ENCODE measurements at places on chromosomes 6 and 20.

DNA sequence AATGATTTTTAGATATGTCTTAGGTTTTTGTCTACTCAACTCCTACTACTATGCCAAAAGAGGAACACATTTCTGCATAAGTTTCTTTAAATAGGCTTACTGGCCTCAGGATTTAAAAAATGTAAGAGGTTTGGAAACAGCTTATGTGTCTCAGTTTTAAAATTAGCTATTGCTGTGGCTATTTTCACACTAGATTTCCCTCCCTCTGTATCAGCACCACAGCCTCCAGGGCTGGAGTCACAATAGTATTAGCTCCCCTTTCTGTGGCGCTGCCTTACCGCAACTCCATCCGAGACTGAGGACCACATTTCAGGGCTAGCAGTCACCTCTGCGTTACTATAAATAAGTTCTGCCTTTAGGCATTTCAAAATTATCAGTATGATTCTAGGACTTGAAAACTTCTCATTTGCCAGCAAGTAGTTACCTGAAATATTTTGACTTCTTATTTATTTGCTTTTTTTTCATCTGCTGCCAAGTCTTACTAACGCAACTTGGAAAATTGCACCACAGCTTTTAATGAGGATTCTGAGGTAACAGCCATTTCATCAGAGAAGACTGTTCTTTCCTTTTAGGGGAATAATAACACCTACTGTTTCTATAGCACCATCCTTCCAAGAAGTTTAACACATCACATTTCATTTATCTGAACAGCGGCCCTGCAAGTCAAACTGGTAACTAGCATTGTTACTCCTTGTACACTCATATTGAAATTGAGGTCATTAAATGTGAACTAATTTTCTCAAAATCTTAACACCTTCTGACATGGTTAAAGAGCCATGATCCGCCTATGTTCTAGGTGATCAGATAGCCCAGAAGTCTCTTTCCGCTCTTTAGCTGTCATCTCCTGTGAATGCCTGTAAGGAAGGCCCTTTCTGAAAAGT, 105.9 kb downstream of the GJA10 start:
- DNase-seq: peak; percentile 34

DNA sequence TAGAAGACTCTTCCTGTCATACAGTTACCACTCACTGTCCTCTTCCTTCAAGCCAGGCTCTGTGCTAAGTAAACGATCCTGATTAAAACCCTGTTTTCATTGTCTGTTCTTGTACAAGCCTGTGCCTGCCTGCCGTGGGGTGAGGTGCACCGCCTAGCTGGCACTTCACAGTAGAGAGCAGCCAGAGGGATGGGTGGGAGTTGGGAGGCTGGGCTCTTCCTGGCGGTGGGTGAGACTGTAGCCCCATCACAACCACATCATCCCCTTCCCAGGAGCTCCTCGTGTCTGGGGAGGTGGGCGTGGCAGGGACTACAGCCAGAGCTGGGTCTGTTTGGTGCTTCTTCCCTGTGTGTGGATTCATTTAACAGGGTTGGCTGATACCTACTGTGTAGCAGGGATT, 382.0 kb downstream of the TAF4 start:
- peak; percentile 9 for DNase-seq

DNA sequence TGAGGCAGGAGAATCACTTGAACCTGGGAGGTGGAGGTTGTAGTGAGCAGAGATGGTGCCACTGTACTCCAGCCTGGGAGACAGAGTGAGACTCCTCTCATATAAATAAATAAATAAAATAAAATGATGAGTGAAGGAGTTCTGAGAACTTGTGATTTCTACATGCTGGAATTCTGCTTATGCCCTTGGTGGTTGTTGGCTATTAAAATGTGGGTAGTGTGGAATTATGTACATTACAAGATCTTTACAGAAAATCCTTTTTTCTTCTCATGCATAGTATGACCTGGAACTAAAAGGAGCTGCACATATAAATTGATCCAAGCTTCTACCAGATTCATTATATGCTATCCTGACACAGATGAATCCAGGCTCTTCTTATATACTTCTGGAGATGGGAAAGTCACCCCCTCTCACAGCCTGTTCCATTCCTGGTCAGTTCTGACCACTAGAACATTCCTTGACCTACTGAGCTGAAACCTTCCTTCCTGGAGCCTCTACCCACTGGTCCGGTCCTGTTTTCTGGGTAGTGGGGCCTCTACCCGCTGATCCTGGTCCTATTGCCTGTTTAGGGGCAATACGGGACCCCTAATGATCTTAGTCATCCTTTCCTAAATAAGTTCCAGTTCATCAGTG, 37.7 kb upstream of the TAF8 start:
- DNase-seq: no peak

GRCh38 chr6:43876602-43877001, 106.6 kb downstream of the VEGFA start:
- DNase-seq: no peak

- no peak for DNase-seq
Measured at GRCh38 chr6:21341910-21342309, 251.6 kb upstream of the SOX4 start.

DNA sequence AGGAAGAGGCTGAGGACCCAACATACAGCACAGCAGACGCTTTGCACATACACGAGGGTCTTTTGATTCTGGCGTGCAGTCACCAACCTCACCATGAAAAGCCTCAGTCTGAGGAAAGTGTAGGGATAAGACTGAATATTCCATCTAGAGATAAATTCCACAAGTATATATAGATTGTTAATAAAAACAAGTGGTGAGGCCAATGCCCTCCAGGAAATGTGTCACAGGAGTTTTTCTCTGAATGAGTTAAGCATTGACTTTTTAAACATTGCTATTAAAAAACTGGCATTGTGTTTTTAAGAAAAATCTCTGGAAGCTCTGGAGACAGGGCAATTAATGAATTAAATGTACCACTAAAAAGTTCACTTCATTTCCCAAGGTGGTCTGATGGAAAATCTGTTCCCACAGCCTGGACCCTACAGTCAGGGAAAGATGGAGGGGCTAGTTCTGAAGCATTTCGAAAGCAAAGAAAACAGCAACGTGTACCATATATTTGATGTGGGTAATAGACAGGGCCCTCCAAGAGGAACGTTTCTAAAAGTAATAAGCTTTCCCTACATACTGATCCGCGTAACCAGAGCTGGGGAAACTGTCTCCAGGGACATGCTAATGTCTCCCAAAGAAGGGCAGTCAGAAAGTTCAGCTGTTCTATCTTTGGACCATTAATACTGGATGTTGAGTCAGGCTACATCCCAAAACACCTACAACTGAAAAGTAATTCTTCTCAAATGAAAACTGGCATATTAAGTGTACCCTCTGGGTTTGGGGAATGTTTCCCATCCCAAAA, 301.1 kb downstream of the FOXC1 start:
- DNase-seq: peak; percentile 29

DNA sequence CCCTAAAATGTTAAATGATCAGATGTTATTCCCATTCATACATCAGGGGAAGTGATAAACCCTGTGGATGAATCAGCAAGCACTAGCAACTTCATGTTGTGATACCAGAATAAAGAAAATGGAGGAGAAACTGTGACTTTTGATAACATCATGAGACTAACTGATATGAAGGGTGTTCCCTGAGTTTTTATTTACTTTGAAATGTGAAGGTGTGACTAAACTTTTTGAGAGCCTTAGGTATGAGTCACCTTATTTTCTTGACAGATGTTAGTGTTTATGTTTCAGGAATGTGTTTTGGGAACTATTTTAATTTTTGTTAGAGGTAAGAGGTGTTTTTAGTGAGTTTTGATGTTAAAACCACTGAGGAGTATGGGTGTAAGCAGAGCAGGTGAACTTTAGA, 4.4 kb downstream of the PARD6B start:
- no peak for DNase-seq

- DNase-seq: peak; percentile 57
Measured at GRCh38 chr6:5025911-5026819, 22.3 kb upstream of the RPP40 start.

DNA sequence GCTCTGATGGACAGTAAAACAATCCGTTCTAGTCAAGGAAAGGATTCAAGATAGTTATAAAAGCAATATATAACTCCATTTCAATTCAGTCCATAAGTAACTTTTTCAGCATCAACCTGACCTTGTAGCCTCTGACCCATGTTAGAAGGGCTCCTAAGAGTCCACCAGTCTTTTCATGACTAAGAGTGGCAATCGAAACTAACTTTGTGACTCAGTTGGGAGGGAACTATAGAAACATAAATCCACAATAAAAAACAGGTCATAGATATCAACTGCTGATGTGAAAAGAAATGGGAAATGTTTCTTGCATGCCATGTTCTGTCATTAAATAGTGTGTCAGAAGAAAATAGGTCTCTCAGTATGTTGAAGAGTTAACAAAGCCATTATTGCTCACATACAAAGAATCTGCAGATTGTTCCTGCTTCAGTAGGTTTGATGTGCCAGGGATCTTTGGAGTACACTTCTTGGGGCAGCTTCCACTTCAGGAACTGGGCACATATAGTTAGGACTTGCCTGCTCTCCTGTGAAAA, 16.2 kb upstream of the RBL1 start:
- no peak for DNase-seq

DNA sequence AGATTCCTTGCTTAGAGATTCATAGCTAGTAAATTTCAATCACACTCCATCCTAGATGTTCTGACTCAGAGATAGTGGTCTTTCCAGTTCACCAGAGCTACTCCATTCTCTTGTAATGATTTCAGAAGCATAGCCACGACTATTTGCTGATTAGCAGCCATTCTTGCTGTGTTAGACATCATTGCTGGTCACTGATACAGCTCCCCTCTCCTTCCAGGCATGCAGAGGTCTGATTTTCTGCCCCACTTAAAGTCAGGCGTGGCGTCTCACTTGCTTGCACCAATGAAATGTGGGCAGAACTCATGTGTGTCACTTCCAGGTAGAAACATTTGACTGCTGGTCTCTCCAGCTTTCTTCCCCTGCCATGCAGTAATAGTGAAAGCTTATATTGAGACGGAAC, 168.9 kb upstream of the JARID2 start:
- DNase-seq: peak; percentile 20

DNA sequence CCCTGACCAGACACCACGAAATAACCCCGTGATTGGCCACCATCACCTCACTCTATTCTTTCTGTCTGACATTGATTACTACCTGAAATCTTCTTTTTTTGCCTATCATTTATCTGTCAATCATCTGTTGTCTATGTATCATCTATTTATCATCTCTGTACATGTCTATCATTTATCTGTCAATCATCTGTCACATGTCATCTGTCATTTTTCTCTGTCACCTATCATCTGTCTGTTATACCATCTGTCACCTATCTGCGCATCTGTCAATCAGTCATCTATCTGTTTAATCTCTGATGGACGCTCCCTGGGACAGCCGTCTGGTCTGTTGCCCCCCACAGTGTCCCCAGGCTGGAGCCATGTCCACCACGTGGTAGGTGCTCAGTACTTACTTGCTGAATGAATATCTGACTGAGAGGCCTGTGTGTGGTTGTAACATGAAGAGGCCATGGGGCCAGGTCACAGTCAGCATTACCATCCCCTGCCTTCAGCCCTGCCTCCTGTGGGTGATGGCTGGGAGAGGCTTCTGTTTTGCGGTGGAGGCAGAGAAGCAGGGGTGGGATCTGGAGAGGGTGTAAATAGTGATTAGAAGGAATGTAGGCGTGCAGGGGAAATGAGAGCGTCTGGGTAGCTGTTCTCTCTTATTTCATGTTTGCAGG, 302.7 kb downstream of the QKI start:
- no peak for DNase-seq

- DNase-seq: no peak
Measured at GRCh38 chr6:136783495-136784270, 8.6 kb downstream of the MAP3K5 start.

DNA sequence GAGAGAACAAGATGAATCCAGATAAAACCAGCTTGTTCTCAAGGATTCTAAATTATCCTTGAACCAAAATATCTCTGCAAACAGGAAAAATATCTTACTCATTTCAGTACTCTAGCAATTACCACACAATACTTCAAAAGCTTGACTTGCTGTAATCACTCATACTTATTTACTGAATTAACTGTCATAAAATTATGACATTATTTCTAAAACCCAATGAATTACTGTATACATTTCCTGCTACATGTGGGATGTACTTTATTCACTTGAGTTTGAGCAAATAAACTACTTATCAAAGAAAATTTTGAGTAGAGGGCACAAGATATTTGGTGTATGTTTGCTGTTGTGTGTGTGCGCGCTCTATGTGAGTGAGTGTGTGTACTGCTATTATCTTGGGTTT, 9.7 kb downstream of the EIF2S2 start:
- DNase-seq: no peak

DNA sequence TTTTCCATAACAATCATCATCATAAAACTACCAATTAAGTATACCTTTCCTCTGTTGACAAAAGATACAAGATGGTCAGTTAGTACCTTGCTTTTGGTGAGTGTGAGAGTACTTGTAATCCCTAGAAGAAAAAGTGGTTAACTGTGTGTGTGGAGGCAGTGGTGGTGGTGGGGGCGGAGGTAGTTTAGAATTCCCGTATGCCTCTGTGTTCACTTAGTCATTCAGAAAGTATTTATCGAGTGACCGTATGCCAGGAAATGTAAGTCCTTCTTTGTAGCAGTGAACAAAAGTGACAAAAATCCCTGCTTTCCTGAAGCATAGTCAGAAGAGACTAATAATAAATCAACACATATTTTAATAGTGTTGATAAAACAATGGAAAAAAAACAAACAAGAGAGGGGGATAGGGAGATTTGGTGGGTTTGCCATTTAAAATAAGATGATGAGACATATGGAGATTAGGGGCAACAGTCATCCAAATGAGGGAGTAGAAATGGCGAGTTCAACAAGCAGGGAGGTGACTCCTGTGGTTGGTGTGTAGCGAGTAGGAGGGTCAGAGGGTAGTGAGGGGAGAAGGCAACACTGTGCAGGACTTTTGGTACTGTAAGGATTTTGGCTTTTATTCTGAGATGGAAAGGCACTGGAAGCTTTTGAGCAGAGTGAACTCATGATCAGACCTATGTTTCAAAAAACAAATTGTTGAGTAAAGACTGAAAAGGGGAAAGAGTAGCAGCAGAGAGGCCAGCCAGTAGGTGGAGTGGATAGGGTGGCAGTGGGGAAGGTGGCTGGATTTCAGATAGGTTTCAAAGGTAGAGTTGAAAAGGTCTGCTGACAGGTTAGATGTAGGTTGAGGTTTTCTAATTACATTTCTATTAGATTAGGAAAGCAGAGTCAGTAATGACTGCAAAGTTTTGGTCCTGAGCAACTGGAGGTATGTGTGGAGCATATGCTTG, 40.3 kb upstream of the SIM1 start:
- peak; percentile 89 for DNase-seq

DNA sequence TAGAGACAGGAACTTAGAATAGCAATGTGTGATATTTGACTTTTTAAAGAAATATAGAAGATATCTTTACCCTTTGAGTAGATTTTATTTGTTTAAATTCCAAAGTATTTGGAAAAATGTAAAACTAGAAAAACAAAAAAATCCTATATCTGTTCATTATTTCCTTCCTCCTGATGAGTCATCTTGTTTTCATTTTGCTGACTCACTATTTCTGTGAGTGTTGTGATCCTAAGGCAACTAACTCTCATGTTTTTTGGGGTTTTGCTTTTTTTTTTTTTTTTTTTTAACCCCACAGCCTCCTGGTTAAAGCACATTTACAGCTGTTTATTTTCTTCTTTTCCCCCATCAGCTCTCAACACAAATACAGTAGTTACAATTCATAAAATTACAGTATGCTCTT, 37.8 kb upstream of the THEMIS start:
- DNase-seq: peak; percentile 76

GRCh38 chr6:2971420-2972218, at the start of gene SERPINB6:
SERPINB6 (minus strand) TSS chr6:2971567; CDS start chr6:2959332, 12,235 bp downstream.
- DNase-seq: peak; percentile 69

GRCh38 chr6:50925981-50926380, 107.3 kb downstream of the TFAP2B start:
- no peak for DNase-seq

GRCh38 chr6:167826230-167826895, 348 bp upstream of the AFDN start:
- DNase-seq: peak; percentile 66

- DNase-seq: no peak
Measured at GRCh38 chr6:17490724-17491123, 97.3 kb downstream of the CAP2 start.

Data from fibroblast of skin of right biceps (primary cell).